Effector CD4-positive, alpha-beta T cell (primary cell): ENCODE measurements at places on chromosomes 5 and 9.

DNA sequence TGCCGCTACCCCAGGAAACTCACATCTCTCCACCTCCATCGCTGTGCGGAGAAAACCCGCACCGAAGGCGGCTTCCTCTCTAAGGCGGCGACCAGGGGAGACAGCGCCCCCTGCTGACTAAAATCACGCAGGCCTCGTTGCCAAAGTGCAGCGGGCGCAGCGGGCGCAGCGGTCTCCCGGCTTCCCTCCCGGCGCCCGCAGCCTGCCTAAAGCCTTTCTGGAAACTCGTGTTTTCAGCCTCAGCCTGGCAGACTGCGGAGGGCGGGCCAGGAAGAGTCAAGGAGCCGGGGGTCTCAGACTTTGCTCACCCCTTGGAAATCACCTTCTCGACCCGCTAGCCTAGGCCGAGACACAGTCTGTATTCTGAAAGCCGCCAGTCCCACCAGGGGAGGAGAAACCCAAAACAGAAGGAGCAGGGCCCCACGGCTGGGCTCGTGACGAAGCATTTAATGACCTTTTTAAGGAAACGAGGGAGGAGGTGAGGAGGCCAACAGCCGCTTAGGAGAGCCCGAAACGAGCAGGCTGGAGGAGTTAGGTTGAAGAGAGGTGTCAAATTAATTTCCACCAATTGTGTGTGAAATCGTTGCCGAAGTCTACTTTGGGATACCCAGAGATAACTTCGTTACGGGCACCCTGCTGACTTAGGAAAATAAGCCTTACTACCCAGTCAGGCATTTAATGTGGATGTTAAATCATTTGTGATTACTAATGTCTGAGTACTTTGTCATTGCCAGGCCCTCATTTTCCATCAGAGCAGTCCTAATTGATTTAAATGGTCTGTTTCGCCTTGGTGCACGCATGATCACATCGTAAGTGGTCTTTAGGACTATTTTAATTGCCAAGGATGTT is 7.3 kb upstream of the FOXB2 start:
- DNase-seq = peak; percentile 32

- DNase-seq = no peak
These were observed 266.4 kb upstream of the ZNF608 start for GRCh38 chr5:125012727-125013451.

DNA sequence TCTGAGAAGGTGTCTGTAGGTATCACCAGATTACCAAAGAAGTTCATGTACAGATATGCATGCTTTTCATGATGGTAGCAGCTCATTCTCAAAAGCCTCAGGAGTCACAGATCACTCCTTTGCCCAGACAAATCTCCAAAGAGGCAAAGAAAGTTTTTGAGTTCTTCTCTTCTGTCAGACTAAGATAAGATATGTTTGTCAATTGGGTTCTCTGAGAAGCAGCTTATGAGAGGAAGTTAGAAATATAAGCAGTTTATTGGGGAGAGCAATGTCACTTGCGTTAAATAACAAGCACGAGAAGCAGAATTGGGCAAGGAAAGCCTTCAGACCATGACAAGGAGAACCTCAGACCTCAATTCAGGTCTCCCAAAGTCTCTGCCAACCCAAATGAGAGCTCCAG is 219.2 kb upstream of the KLF4 start:
- DNase-seq = no peak

DNA sequence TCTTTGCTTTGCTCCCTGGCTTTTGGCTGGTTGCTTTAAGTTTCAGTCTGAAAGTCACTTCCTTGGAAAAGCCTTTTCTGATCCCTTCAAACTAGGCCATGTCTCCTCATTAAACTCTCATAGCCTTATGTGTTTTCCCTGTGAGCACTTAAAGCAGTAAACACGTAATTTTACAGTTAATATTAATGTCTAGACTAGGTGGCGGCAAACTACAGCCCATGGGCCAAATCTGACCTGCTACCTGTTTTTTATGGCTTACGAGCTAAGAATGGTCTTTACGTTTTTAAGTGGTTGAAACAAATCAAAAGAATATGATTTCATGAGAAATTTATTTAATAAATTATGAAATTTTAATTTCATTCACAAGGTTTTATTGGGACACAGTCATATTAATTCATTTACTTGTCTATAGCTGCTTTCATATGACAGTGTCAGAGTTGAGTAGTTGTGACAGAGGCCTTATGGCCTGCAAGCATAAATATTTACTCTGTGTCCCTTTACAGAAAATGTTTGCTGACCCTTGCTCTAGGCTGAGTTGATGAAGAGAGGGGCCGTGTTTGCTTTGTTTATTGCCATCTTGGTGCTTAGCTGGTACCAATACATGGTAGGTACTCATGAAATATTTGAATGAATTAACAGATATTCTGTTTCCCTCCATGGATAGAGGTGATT is 7.4 kb downstream of the SLC44A1 start:
- DNase-seq = no peak

GRCh38 chr5:139652788-139653241 is 4.7 kb downstream of the CXXC5 start:
- no peak for DNase-seq
